AG04449 (cell line): ENCODE measurements at places on chromosomes 2 and 18.

GRCh38 chr2:85669549-85669948 is 1.6 kb upstream of the SFTPB start:
- no peak for DNase-seq

DNA sequence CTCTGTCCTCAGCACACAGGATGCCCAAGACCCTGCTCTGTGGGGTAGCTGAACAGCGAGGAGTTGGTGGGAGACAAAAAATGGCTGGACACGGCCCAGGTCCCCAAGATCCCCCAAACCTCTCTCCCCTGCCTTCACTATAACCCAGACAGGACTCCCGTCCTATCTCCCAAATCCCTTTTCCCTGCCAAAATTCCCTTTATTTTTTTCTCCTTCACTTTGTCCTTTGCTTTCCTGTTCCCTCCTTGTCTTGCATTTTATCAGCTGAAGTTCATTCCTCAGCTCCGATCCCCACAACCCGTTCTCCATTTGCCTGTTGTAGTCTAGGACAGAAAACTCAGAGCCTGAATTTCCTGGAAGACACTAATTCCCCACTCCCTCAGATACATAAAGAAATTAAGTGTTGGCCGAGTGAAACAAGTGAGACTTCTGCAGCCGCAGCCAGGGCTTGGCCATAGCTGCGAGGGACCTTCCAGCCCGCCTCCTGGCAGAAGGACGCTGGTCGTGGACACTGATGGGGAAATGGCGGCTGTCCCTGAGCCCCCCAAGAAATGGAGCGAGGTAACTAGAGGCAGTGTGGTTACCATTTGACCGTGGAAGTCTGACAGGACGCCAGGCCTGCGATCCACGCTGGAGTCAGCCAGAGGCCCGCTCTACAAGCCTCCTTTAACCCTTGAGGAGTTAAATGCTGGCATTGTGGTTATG is 173.6 kb downstream of the BCL2 start:
- no peak for DNase-seq

- DNase-seq: no peak
Observed at GRCh38 chr2:13006426-13006825, 289.7 kb downstream of the TRIB2 start.

DNA sequence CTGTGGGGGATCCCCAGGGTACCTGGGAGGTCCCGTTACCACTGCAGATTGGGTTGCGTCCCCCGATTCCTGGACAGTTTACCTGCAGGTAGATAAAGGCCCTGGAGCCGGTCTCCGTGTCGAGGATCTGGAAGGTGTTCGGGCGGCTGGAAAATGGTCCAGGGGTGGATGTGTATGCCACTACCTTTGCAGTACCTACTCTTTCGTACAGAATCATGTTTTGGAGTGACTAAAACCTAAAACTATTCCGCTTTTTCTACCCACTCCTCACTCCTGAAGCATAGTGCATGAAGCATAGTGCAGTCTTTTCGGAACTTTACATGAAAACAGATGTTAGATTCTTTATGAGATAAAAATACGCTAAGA is 418 bp downstream of the WDR75 start:
- DNase-seq: no peak

DNA sequence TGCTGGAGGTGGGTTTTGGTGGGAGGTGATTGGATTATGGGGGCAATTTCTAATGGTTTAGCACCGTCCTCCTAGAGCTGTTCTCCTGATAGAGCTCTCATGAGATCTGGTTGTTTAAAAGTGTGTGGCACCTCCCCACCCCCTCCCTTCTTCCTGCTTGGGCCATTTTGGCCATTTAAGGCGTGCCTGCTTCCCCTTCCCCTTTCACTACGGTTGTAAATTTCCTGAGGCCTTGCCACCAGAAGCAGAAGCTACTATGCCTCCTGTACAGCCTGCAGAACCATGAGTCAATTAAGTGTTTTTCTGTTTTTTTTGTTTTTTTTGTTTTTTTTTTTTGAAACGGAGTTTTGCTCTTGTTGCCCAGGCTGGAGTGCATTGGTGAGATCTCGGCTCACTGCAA is 335.7 kb upstream of the HS6ST1 start:
- DNase-seq: no peak

DNA sequence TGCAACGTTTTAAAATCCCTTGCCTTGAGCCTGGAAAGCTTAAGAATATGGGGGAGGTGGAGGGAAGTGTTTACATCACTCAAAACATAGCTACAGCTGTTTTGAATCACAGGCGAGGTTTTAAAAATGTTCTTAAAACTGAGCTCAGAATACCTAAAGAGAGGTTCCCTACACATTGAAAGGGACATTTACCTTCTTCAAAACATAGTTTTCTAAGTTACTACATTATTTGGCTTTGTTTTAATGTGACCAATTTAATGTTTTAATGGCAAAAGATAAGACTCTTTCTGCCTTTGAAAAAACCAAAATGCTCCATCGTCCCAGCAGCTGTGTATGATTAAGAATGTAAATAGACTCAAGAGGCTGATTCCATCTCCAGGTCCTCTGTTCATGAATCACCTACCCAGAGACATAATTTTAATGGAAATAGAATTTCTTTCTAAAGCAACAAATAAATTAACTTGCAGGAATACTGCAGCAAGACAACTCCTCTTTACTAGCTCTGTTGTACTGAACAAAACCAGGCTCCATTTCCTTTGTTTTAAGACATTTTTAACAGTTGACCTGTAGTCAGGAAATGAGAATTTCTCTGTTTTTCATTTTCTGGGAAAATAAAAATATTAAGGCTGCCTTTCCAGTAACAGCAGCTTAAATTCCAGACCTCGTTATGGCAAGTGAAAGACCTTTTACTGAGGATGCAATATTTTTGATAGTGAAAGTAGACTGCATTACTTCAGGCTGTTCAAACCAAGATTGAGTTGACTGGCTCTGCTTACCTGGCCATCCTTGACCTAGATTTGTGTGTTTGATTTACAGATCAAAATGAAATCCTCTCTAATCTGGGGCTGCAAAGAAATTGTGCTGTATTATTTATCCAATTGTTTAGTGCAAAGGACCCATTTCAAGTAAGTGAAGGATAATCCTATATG is 33.7 kb upstream of the WDR75 start:
- no peak for DNase-seq
